NCI-H526 treated with DMSO at 0.1 percent for 48 hours (cell line): ENCODE measurements at places on chromosomes 6 and 20.

GRCh38 chr6:162256361-162256760 is 471.2 kb downstream of the PRKN start:
- DNase-seq, result no peak

DNA sequence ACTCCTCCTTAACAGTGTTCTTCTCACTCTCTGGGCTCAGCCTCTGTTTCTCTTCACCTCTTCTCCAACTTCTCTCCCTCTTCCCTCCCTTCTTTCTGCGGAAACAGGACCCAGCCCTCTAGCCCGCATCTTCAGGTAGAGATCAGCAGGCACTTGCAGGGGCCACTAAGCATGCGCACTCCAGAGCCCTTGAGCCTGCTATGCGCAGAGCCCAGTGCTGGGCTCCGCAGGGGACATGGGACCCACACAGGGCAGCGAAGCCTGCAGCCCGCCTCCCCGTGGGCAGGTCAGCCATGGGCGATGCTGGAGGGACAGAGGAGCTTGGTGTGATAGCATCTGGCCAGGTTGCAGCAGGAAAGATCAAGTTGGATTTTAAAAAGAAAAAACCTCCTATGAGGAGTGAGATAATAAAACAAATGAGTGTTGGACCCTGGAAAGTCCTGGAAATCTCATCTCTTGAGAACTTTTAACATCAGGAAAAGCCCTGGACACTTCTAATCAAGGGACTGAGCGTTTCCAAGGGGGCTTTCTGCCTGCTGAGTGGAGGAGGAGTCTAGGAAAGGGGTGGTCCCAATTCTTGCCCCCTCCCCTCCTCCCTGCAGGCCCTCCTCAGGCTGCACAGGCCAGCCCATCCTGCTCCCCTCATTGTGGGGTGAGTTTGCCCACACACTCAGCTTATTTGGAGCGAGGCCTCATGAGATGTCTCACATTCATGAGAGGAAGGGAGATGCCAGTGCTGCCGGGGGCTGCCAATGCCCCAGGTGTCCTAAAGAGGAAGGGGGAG is 71.9 kb downstream of the MDGA1 start:
- DNase-seq, result no peak

DNA sequence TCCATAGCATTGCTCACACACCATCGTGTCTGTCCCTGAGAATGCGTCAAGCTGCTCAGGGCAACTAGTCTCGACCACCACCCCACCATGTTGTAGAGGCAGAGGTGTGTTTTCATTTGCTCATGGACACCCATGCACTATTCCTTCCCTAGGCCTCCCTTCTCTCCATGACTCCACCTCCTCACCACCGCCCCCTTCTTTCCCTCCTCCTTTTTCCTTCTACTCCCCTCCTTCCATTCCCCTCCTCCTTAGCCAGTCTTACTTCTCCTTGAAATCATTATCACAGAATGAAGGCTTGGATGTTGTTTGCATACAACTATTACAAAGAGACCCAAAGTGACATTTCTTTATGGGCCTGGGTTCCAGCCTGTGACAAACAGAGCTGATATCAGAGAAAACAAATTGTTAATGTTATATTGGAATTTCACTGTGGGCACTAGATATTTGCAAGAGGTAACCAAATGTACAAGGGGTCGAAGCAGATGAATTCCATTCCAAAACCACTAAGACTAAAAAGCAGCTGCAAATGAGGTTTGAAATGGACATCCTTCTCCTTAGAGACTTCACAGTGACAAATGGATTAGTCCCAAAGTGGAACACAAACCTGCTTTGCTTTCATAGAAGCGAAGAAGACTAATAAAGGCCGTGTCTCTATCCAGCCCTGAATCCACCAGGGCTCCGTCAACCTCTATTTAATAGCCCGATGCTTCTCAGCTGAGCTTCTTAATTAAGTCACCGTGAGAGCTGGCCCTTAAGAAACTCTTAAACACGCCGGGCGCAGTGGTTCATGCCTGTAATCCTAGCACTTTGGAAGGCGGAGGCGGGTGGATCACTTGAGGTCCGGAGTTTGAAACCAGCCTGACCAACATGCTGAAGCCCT is 275.8 kb upstream of the SULF2 start:
- DNase-seq, result no peak

- DNase-seq, result no peak
Measured at GRCh38 chr6:150426198-150426597, 57.4 kb downstream of the IYD start.

DNA sequence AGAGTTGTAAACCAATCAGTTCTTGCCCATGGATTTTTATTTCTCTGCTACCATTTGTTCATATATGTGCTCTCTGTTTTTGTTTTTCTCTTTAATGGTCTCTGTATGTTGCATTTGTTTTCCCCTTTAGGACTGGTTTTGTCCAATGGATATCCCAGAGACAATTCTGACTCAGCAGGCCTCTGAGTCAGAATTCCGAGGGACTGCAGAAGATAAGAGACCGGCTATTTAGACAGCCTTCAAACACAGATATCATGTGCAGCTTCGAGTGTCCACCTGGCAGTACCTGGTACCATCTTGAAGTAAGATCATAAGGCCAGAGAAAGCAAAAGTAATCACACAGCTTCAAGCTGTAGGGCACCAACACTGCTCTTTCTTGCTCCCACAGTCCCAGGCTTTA is 125.5 kb downstream of the ELOVL4 start:
- no peak for DNase-seq

- no peak for DNase-seq
Measured at GRCh38 chr6:113137426-113137825, 719.7 kb upstream of the MARCKS start.

DNA sequence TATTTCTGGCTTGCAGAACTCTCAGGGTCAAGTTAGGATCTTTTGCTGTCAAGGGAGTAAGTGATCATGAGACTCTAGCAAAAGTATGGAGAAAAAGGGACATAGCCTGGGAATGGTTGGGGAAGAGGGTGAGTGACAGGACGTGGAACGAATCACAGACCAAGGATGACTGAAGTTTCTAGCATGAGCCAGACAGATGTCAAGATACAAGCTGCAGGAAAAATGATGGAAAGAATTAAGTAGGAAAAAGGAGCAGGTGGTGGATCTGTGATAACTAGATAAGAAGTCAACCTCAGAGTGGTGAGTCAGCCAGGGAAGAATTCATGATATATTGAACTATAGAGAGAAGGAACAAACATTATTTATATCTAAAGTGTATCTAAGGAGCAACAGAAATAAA is 159.8 kb upstream of the SYNDIG1 start:
- DNase-seq, result no peak

GRCh38 chr20:49633643-49634042 is 65.7 kb upstream of the PTGIS start:
- no peak for DNase-seq
